ENCODE measurements at places on chromosomes 12 and 14.

- no peak for DNase-seq
Observed at GRCh38 chr14:62674563-62675237, 370.6 kb downstream of the KCNH5 start.

DNA sequence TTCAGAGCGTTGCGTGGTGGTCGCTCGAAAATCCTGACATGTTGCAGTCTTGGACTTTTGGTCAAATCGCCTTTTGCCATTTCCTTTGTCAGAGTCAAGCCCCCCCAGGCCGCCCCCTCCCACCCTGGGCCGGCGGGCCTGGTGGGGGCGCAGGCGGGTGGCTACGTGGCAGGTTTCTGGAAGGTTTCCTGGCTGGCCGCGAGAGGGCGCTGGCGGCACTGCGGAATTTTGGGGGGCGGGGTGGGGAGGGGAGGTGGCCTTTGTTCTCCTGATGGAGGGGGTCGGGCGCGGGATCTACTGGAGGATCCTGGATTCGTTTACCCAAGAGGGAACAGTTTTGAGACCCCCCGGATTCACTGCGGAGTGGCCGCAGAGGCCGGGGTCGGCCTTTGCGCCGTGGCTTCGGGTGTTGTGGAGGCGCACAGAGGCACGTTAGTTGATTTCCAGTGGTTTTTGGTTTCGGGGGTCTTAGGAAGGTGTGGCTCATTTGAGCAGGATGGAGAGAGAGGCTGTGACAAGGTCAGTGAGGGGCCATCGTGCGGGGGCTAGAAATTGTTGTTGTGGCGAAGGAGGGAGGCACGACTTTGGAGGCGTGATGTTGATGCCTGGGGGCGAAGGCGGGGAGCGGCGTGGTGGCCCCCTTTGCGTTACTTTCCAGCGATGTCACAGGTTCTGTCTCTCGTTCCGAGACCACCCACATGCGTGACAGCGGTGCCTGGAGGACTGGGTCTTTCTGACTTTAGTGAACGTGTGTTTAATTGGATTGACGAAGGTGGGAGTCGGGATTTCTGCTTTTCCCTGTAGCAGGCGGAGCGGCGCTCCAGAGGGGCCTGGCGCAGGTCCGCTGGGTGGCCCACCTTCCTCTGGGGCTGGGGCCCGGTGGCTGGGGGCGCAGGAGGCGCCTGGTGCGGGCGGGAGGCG lies 1.4 kb downstream of the MEG3 start:
- no peak for DNase-seq

DNA sequence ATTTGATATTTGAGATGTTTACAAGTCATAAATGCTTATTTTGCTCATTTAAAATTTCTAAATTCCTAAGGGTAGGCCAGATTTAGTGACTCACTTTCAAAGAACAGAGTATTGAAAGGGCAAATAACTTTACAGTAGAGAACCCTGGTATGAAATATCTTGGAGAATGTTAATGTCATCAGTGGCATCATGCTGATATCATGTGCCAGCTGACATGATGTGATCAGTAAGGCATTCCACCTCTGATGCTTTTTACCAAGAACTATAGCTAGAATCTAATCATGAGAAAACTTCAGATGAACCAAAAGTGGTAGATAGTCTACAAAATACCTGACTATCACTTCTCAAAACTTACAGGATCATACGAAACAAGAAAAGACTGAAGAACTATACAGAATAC lies 2.9 kb upstream of the FLRT2 start:
- no peak for DNase-seq

- no peak for DNase-seq
Observed at GRCh38 chr12:65668981-65669695, 155.1 kb upstream of the HMGA2 start.

GRCh38 chr12:121318121-121318520 lies 21.6 kb upstream of the CAMKK2 start:
- DNase-seq = no peak

GRCh38 chr14:32244404-32244803 lies 41.3 kb upstream of the RNU6-8 start:
- DNase-seq = no peak

- no peak for DNase-seq
Observed at GRCh38 chr12:4587108-4587507, 25.1 kb downstream of the DYRK4 start.

GRCh38 chr12:88253371-88253978 lies 111.4 kb downstream of the TMTC3 start:
- DNase-seq = no peak
